ENCODE measurements at places on chromosomes 4 and X.

DNA sequence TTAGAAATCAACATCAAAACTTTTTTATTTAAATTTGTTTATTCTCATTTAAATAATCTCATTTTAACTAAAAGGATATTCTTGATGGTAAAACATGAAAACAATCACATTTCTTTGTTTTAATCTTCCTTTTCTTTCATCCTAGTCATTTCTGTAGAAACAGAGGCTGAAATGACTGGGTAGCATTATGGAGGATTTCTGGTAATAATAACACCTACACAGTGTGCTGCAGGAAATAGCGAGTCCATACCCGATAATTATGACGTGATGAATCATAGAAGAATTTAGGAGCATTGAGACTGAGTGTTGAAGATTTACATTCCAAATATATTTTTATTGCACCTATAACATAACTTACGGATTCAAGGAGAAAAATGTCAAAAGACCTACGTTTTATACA lies 31.4 kb upstream of the BBS12 start:
- no peak for DNase-seq

- DNase-seq = no peak
Observed at GRCh38 chr4:187184508-187184907, 460.9 kb upstream of the FAT1 start.

DNA sequence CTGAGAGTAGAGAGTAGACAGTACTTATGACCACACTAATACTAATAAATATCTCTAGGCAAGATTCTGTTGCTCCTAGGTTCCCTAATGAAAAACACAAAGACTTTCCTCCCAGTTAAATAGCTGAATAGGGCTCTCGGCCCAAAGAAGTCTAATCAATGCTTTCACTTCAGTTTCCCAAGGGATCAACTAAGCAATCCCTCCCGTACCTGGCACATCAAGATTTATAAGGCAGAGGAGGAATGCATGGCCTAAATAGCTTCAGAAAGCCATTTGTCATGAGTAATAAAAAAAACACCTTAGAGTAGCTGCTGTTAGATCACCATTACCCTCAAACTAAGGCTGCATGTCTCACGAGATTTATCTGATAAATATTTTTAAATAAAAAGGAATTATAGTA lies 56.8 kb upstream of the EXOC1L start:
- no peak for DNase-seq

- DNase-seq = no peak
Observed at GRCh38 chr4:114323841-114324240, 274.8 kb upstream of the UGT8 start.

DNA sequence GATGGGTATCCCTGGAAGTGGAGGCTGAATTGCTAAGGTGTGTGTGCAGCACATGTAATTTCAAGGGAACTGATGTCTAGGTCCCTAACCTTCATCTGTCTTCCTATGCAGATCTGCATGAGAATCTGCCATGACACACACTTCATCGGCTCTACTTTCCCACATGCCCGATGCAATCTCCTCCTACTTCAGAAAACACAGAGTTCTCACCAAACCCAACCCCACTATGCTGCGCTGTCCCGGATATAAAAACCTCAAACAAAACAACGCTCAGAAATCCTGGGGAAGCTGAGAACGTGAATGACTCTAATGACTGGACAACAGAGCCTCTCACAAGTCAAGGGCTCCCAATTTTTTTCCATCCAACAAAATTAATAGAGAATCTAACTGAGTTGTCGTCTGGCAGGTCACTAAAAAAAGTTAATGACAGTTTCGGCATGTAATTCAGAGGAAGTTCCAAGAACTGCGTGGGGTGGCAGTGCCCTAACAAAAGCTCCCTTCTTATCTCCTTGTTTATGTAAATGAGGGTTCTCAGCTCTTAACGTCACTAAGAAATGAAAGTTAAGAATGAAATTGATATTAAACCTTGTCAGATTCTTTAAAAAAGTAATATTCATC lies 39.0 kb downstream of the STX18 start:
- DNase-seq = no peak

GRCh38 chrX:47221756-47222155 lies 3.3 kb downstream of the CDK16 start:
- DNase-seq = no peak

DNA sequence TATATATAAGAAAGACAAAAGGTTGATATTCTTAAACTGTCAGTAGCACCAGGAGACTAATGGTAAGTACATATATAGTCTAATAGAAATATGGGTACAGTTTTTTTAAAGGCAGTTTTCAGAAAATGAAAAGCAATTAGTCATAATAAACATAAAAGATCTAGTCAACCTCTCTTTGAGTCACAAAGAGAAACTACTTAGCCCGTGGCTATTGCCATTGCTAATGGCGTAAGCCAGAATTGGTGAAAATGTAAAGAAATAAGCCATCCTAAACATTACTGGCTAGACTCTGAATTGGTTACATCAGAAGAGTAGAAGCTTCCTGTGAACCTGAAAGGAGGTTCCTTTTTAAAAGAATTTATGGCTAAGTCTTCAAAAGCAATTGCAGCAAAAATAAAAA lies 668.7 kb upstream of the CPEB2 start:
- DNase-seq = no peak

GRCh38 chrX:71846429-71846828 lies 64.2 kb upstream of the NHSL2 start:
- DNase-seq = no peak

- no peak for DNase-seq
Observed at GRCh38 chrX:8364369-8365141, 100.1 kb upstream of the VCX3B start.

DNA sequence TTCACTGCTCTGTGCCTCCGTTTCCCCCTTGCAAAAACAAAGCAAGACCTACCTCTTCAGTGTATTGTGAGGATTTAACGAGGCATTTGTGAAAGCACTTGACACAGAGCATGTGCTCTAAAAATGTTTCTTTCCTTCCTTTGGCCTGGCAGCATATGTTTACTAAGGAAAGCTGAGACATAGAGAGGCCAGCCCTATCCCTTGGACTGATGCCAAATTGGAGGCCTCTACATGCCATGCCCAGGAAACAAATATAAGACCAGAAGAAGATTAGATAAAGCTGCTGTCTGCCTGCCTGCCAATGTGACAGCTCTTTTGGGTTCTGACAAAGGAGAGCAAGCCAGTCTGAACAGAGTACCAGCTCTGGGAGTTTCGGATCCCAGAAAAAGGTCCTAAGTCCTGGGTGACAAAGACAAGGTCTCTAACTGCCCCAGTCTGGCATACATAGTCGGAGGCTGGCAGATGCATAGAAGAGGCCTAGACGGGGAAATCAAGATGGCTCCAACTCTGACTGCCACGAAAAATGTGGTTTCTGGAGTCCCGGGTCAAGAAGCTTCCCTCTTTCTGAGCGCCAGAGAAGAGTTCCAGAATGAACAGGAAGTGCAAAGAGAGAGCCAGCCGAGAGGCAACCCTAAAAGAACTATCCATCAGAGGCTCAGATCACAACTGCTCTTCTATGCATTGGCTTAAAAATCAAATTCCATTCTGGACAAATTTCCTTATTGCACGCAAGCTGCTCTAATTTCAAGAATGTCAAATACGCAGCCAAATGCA lies 25.8 kb downstream of the OTUD6A start:
- DNase-seq = no peak

DNA sequence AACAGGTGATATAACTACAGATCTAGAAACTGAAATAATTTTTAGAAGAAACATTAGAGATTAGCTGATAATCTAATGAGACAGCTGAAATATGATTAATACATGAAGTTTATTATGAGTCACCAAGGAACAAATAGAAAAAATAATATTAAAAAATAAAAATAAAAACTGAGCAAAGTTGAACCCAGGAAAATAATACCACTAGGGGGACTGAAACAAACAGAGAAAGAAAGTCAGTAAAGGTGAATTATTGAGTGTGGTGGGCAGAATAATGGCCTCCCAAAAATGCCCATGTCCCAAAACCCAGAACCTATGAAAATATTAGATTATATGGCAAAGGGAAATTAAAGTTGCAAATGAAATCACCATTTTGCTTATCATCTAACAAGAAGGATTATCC lies 820.7 kb upstream of the INTU start:
- DNase-seq = no peak

DNA sequence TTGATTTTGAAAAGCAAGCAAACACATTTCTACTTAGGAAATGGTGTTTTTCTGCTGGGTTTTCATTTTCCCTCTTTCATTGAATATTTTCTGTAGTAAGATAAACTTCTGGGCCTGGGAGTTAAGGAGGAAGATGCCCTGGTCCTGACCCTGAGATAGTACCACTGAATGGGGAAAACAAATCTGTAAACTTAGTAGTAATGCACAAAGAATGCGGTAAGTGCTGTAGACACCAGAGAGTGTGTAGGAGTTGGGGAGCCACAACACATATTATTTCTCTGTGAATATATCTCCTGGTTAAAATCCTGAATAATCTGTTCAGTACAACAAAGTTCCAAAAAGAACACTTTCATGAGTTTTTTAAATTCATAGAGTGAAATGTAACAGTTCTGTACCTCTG lies 178.3 kb downstream of the MAPK10 start:
- no peak for DNase-seq
